Effector memory CD4-positive, alpha-beta T cell (primary cell): ENCODE measurements at places on chromosomes 3 and 15.

GRCh38 chr3:40464339-40465110, 7.4 kb downstream of the RPL14 start:
- peak; percentile 30 for DNase-seq

DNA sequence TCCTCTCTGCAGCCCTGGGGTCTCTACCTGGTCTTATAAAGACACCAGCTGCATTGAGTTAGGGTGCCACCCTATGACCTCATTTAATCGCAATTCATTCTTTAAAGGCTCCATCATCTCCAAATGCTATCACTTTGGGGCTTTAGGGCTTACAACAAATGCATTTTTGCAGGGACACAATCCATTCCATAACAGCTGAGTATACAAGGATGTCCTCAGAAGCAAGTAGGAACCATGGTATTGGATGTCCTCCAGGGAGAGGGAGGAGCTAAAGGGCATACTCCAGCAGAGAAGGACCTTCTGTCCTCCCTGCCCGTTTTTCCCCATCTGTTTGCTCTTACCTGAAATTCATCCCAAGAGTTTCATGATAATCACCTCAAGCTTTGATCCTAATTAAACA, 30.3 kb downstream of the UMPS start:
- no peak for DNase-seq

DNA sequence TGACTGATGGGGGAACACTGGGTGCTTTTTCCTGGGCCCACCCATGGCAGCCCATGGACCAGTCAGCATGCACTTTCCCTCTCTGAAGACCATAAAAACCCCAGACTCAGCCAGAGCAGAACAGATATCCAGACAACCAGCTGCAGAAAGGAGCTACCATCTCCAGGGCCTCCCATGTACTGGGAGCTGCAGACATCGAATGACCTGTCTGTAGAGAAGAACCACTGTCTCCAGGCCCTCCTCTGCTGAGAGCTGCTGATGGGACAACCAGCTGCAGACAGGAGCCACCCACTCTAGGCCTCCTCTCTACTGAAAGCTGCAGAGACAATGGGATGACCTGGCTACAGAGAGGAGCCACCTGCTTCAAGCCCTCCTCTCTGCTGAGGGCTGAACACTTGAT, 66.6 kb downstream of the PROS1 start:
- DNase-seq = no peak

GRCh38 chr15:41936649-41937567, 35.4 kb downstream of the EHD4 start:
- peak; percentile 81 for DNase-seq

DNA sequence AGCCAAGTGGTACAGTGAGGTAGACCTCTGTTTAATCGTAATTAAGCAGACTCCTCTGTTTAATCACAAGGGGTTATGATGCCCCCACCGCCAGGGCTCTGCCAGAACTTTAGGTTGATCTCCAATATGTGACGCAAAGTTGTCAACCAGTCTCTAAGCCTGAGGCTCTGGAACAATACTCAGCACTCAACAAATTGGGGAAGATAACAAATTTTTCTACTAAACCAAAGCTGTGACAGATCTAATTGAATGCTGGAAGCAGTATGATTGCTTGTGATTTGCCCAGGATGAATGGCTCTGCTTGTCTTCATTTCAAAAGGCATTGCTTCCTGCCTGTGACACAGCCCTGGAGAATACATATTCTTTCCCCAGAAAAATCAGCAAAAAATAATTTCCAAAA, 57.1 kb downstream of the SNTN start:
- no peak for DNase-seq

DNA sequence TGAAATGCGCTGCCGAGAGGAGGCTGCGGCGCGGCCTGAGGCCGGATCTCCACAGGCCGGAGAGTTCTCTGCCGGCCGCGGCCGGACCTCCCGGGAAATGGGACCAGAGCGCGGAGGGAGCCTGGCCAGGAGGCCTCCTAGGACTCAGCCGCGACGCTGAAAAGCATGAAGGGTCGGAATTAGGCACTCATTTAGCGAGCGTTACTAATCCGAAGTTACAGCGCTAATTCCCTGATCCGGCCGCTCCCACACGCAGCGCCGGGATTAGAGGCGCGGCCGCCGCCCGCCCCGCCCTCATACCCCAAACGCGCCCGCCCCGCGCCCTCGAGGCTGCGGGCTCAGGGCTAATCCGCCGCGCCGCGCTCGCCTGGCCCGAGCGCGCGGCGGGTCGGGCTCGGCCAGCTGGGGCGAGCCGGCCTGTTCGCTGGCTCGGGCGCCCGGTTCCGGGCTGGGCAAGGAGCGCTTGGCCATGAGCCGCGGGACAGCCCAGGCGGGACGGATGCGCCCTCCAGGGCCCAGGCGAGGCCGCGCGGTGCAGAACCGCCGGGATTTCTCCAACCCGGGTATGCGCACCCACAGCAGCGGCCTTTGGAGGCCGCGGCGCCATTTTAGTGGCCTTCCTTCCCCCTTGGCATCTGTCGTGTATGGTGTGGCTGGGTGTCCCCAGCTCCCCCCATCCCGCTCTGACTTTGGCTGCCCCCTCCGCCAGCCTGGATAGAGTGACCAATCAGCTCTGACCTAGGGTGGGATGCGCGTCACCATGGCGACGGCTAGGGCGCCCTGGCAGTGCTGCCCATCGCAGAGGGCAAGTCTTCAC, 36.8 kb upstream of the POLG start:
- no peak for DNase-seq

- no peak for DNase-seq
Observed at GRCh38 chr3:197027896-197028727, 1.5 kb downstream of the MELTF start.

GRCh38 chr3:133376810-133377209, 23.0 kb upstream of the BFSP2 start:
- no peak for DNase-seq

- no peak for DNase-seq
Observed at GRCh38 chr15:40255033-40255432, 16.2 kb downstream of the PAK6 start.

DNA sequence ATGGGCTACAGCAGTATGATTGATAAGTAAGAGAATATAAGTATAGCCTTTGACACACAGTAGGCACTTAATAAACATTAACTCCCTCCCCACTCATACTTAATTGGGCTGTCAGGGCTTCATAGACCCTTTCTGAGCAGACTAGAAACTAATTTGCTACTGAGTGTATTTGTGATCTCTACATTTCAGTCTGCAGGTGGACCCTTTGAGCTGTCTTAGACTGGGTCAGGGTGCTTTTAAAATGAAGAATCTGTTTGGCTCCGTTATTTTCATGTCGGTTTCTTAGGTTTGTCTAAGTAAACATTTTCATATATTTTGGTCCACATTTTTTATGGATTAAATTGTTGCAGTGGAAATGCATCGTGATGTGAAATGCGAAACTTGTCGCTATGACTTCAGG, 50.3 kb upstream of the SELENOK start:
- DNase-seq = no peak

DNA sequence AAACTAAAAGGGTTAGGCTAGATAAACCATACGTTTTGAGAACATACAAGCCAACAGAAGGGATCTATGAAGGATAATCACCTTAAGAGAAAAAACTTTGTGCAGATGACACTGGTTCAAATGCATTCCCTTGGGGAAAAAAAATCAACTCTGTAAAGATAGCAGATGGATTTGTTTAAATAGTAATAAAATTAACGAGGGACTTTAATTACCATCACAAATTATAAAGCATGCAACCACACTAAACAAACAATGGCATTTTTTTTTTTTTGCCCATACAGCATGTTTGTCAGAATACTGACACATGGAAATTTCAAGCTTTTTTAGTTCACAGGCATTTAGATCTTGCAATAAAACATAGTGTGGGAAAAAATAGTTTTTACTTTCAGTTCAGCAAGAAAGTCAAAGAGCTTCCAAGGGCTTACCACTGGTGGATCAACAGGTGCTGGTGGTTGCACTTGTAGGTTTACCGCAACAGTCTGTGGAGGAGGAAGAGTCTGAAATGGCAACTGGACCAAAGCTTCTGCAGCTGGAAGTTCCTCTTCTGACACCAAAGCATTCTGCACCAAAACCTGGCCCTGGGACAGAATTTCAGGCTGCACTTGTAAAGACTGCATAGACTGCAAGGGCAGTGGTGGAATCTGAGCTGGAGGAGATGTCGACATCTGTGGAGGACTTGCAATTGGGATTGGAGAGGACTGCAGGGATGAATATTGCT, 53.1 kb downstream of the PHC3 start:
- DNase-seq = no peak

DNA sequence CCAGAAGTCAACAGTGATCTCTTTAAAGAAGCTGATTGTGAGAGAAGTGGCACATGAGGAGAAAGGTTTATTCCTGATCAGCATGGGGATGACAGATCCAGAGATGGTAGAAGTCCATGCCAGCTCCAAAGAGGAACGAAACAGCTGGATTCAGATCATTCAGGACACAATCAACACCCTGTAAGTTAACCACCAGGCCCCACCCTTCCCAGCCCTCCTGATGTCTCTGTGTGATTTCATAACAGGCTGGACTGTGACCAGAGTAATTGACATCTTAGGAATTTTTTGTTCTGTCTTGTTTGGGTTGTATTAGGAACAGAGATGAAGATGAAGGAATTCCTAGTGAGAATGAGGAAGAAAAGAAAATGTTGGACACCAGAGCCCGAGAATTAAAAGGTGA, 67.7 kb downstream of the KLHL25 start:
- DNase-seq = no peak

- no peak for DNase-seq
Observed at GRCh38 chr3:131789188-131789587, 245.6 kb downstream of the CPNE4 start.

GRCh38 chr15:32096916-32097617, 66.8 kb downstream of the CHRNA7 start:
- no peak for DNase-seq

GRCh38 chr15:31510057-31510456, 183.4 kb downstream of the KLF13 start:
- DNase-seq = no peak

DNA sequence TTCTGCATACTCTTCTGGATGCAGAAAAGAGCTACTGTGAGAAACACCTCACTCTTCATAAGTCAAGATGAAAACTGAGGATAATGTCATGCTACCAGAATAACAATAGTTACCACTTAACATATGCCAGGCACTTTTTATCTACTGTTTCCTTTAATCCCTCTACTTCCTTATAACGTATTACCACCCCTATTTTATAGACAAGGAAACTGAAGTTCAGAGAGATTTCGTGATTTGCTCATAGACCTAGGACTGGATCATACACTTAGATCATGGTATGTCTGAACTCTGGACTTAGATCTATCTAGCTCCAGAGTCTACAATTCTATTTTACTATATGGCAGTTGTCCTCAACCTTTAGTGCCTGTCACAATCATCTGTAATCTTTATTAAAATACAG, 155.7 kb upstream of the TSPAN3 start:
- no peak for DNase-seq

DNA sequence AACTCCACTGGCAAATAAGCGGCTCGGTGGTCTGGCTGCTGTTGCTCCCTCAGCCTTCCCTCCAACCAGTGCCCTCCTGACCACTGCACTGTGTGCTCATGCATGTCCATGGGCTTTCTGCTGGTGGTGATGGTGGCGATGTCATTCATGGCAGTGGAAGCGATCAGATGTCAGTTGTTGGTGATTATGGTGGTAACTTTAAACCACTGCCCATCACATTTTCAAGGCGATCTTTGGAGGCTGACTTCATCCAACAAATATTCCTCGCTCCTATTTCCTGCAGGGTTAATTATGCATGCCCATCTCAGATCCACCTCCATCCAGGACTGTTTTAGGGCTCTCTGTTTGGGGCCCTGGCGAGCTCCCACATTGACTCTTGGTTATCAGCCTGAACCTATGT, 13.4 kb upstream of the HCN4 start:
- no peak for DNase-seq

DNA sequence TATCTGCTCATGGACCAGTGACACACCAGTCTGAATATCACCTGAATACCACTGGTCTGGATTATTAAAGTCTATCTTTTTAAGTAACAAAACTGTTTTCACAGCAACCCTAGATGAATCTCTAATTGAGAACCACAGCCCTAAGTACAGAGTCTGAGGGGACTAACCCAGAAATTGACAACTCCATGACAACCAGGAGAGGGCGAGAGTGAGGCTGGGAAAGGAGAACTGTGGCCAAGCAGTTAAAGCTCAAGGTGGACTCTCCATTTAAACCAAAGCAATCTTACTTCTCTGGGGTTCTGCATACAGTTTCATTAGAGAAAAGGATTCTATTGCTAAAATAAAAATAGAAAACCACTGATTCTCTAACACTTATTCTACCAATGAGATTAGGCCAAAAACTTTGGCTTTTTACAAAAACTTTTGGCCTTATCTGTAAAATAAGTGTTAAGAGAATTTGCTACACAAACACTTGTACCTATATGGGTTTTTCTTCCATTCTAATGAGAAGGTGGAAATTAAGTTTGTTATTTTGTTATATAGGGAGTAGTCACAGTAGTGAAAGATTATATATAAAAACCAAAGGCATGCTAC, 11.4 kb downstream of the NEK10 start:
- DNase-seq = peak; percentile 40

DNA sequence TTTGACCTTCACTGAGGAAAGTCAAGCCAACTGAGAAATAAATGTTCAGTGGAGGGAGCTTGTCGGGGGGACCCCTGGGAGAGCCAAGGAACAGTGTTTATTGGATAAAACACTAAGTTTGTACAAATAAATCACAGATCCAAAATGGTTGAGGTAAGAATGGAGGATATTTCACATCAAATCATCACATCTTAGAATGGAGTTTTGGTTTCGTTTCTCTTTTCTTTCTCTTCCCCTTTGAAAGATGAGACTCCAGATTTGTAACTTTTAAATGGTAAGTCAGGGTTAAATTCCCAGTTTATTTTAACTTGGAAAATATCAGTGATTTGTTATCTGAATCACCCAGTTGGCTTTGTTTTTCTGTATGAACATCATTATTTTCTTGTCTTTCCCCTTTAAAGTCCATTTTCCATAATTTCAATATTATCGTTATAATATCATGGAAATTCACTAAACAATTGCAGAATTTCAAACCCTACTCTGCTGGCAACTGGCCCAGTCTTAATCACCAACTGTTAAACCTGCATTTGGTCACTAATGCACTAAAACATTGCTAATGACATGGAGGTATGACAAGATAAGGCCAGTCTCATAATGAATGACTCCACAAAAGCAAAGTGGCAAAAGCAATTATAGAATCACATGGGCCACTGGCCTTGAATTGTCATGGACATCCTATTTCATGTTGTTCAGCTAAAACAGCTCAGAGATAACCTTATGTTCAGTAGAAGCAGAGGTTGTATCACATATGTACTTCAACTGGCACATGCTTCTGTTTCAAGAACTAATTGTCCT, 295.1 kb downstream of the SHOX2 start:
- DNase-seq = no peak

- no peak for DNase-seq
Observed at GRCh38 chr15:90959894-90960293, 5.2 kb downstream of the RCCD1 start.

- no peak for DNase-seq
Observed at GRCh38 chr3:182473191-182473710, 320.1 kb upstream of the ATP11B start.

- no peak for DNase-seq
Observed at GRCh38 chr3:105744202-105744601, 124.6 kb downstream of the CBLB start.

- DNase-seq = no peak
Observed at GRCh38 chr15:81760686-81761085, 285.1 kb downstream of the MEX3B start.
